ENCODE measurements at places on chromosomes 4 and X.
A peak's percentile ranks its signal among the peaks of the same experiment; 100 is the strongest.

DNA sequence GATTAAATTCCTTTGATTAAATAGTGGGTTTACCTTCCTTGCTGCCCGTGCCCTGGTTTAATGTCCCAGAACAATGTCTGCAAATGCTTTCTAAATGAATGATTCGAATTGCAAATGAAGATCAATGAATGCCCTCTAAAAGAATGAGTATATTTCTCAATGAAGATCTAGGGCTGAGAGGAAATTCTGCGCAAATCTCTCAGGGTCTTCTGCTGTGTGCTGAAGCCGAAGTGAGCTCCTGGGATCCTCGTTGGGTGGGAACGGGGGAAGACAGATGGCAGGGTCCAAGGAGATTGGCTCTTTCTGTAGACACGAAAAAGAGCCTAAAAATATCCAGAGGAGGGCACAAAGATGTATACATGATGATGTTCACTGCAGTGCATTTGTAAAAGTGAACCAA is 224.8 kb downstream of the STIM2 start:
- DNase-seq: no peak

- DNase-seq: peak; percentile 10
Observed at GRCh38 chr4:1356181-1356998, 9.4 kb downstream of the UVSSA start.

DNA sequence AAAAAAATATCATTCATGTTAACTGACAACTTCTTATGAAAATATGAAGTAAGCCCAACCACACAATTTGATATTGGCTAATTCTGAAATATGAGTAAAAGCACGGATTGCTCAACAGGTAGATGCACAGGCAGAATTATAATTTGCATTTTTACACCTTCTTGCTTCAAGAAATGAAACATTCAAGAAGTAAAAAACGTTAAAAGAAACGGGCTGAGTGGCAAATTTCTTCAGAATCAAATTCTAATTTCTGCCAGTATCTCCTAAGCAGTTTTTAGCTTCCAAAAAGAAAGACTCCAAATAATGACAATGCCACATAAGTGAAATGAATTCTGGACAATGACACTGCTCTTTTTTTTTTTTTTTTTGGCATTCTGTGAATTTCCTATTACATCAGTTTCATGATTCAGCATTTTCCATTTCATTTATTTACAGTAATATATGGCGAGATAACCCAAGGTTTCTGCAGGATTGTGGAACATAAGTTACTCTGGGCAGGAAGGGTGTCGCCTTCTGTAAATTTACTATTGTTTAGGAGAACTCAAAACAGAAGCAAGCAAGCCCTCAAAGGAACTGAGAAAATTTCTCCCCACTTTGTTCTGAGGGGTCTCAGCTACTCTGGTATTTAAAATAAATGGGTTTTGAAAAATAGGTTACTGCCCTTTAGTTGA is 1.4 kb downstream of the SEL1L3 start:
- no peak for DNase-seq

DNA sequence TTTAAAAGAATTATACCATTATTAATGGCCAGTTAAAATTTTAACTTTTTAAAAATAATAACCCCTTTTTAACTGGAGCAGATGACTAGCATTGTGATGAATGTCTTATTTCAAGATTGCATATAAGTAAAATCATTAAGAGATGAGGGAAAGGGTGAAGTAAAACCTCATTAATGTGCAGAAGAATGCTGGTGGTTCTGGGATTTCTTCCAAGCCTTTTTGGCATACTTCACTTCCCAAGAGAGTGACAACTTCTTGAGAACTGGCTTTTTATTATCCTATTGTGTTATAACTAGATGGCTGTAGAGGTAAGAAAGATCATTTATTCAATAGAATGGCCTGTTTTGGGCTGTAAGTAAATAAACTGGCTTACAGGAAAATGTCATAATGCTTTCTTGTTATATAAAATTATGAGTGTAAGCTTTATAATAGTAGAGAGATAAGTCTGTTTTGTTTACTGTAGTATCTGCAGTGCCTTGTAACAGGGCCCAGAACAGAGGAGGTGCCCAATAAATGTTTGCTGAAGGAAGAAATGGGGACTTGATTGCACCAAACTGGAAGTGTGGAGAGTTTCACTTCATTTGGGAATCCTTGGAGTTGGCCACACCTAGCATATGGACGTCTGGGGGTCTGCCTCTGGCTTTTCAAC is 242.9 kb upstream of the PITX2 start:
- DNase-seq: no peak

GRCh38 chrX:71650333-71650969 is 16.9 kb upstream of the LOC101059915 start:
- DNase-seq: no peak

DNA sequence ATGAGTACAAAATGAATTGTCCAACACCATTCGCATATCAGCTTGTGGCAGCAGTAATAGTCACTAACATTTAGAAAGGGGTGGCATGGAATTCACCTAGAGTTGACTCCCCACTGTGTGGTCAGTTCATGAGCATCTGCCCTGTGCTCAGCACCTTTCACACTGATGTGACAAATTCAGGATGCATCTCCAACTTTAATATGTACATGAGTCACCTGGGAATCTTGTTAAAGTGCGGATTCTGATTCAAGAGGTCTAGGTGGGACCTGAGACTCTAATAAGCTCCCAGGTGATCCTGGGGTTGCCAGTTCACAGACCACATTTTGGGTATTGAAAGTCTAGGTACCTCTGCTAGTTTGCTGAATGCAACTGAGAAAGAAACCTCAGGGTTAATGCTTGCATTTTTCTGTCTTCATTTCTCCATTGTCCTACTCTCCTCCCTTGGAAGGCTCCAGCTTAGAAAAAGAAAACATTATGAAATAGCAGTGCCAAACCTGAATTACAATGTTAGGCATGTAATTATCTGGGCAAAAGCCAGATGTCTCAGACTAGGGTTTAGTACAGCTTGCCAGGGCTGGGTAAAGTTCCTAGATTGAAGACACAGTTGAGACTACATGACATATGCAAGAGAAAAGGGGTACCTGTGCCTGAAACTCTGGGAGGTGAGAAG is 32.7 kb downstream of the TMSB4X start:
- no peak for DNase-seq

DNA sequence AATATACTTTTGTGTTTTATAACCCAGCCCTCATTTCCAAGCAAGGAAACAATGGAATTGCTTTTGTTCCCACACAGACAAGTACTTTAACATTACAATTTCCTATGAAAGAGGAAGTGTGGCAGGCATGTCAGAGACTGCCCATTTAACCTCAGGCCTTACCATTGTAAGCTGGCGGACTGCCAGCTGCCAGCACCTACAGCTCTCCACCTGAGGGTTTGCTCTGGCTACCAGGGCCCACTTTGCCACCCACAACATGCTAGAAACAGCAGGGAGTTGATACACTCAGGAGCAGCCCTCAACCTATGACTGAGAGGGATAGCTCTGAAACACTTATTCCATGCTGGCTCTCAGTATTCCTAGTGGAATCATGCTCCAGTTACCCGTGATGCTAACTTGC is 152.3 kb upstream of the PRDX4 start:
- no peak for DNase-seq

- no peak for DNase-seq
Observed at GRCh38 chr4:8580321-8581093, at the start of gene GPR78. TSS of gene GPR78 (plus strand) at chr4:8580392. CDS start at chr4:8580983, 591 bp downstream.

DNA sequence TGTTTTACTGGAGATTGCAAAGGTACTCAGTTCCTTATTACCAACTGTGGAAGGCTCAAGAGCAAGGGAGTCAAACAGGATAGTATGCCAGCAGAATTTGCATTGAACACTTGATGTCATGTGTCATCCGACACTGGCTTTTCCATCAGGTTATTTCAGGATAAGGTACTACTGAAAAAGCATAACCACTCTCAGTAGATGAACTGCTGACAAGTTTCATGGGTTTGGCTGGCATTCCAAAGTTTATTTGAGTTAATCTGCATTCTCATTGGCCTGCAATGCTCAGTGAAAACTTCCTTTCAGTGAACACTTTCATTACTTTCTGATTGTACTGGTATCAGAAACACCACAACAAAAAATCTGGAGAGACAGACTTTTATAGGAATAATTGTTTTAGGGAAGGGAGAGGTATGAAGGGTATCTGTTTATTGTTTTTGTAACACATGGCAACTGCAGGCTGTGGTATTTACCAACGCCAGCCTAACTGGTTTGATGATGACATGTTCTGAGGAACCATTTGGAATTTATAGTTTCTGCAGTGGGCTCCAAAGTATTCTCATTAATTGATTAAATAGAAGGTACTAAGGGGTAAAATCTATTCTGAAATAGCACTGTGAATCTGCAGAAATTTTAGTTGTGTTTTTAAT is 345.7 kb upstream of the NR3C2 start:
- no peak for DNase-seq

GRCh38 chr4:165060938-165061337 is 7.3 kb downstream of the TRIM75 start:
- no peak for DNase-seq

DNA sequence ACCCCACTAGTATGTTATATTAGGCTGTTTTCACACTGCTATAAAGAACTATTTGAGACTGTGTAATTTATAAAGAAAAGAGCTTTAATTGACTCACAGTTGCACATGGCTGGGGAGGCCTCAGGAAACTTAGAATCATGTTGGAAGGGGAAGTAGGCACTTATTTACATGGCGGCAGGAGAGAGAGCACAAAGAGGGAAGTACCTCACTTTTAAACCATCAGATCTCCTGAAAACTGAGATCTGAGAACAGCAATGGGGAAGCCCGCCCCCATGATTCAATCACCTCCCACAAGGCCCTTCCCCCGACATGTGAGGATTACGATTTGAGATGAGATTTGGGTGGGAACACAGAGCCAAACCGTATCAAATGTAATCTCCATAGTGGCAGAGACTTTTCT is 45.4 kb upstream of the XK start:
- no peak for DNase-seq

GRCh38 chr4:67735325-67735724 is 18.9 kb downstream of the GNRHR start:
- DNase-seq: no peak

GRCh38 chrX:2781226-2781571 is 29.4 kb downstream of the XG start:
- no peak for DNase-seq

DNA sequence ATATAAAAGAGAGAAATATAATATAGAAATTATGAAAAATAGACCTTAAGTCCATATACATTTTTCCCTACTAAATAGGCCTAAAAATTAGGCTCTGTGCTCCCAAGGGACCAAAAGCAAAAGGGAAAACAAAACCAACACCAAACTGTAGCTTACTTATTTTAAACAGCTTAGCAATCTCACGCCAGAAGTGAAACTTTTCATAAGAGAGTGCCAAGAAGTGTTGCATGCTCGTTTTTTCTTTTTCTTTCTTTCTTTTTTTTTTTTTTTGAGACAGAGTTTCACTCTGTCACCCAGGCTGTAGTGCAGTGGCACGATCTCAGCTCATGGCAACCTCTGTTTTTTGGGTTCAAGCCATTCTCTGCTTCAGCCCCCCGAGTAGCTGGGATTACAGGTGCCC is 250.4 kb downstream of the TMA16 start:
- DNase-seq: no peak

DNA sequence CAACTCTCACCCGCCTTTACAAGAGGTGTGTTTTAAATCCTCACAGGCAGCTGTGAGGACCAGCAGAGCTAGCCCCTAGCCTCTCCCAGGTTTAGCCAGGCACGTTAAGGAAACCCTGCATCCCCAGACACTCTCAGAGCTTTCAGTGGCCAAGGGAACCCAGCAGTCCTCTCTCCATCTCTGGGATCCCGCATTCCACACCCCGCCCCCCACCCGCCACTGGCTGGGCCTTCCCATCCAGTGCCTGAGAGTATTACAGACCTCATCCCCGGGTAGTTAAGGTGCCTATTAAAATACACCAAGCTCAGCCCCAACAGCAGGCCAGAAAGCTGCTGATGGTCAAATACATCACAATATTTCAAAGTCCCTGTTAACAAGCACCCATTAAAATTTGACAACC is 256.2 kb downstream of the BCOR start:
- no peak for DNase-seq

GRCh38 chrX:132034648-132035047 is 11.5 kb downstream of the STK26 start:
- no peak for DNase-seq

DNA sequence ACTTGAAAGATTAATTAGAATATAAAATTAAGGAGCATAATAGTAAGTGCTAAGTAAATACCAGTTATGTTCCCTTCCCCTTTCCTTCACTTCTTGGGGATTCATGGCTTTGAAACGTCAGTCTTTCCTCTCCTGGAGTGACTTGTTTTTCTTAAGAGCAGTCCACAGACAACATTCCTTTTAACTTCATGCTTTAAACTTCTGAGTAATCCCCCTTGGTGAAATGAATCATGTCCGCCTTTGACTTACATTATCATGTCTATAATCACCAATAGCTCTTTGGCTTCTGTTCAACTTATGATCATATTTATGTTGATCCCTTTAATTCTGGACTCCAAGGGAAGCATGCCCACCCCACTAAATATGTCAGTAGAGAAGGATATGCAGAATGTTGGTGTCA is 1012.1 kb upstream of the SLIT2 start:
- no peak for DNase-seq

GRCh38 chrX:110341189-110342035 is 17.2 kb upstream of the RTL9 start:
- no peak for DNase-seq

DNA sequence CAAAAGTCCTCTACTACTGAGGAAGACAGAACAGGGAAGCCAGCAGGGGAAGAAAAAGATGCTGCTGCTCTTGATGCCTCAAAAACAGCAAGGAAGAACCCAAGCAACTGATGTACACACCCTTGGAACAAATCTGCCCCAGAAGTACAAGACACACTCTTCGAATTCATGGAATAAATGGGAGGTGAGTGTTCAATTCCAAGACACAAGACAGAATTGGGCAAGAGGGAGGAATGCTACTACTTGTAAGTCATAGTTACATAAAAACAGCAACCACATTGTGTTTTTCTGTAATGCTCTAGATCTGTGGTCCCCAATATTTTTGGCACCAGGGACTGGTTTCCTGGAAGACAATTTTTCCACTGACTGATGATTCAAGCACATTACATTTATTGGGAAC is 58.0 kb upstream of the H2AZ1 start:
- no peak for DNase-seq

DNA sequence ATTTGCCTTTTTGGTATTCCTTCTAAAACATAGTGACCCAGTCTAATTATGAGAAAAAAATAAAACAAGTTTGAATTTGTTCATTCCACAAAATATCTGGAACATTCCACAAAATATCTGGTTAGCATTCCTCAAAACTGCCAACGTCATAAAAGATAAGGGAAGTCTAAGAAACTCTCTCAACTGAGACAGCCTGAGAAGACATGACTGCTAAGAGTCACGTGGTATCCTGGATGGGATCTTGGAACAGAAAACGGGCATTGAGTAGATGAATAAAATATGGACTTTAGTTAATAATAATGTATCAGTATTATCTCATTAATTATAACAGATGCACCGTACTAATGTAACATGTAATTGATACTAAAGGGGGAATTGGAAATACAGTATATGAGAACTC is 280.9 kb downstream of the ARAP2 start:
- DNase-seq: no peak

GRCh38 chr4:115790812-115791211 is 677.4 kb upstream of the NDST4 start:
- no peak for DNase-seq
